HS-27A (cell line): ENCODE measurements at places on chromosomes 12 and 14.

GRCh38 chr12:59927032-59927431, 331.2 kb downstream of the SLC16A7 start:
- DNase-seq: no peak

DNA sequence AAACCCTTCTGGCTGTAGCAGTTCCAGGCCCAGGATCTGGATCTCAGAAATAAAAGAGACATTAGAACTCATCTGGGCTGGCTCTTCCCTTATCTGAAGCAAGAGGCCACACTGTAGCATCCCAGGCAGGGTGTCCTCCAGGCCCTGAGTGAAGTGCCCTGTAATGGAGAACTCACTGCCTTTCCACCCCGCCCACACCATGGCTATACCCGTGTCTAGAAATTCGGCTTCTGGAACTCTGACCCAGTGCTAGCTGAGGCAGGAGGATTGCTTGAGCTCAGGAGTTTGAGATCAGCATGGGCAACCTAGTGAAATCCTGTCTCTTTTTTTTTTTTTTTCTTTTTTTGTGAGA, 23.5 kb upstream of the PLEKHG3 start:
- DNase-seq: no peak

- no peak for DNase-seq
These were observed 145.0 kb downstream of the RIMBP2 start for GRCh38 chr12:130571089-130571488.

DNA sequence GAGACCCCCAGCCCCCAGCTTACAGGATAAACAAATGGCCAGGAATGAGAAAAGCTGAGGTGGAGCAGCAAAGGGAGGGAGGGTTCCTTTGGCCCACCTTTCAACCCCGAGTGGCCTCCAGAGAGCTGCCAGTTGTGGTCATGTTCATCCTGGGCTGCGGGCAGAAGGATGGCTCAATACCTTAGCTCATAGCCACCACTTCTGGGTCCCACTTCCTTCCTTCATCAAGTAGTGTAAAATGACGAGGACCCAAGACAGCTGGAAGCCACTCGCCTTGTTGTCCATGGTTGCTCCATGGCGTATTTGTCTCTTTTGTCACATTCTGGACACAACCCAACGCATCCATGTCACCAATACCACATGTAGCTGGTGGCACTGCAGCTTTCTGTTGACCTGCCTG, 24.2 kb downstream of the CRACR2A start:
- DNase-seq: no peak

- DNase-seq: no peak
These were observed 167.7 kb upstream of the PLXNC1 start for GRCh38 chr12:93980711-93981110.

DNA sequence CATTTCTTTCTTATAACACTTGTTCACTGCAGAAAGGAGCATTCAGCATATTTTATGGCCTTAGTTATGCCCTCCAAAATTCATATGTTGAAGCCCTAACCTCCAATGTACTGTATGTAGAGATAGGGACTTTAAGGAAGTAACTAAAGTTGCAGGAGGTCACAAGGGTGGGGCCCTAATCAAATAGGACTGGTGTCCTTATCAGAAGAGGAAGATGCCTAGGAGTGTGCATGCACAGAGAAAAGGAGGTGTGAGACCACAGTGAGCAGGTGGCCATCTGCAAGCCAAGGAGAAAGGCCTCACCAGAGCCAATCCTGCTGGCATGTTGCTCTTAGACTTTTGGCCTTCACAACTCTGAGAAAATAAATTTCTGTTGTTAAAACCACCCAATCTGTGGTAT, 12.9 kb upstream of the E2F7 start:
- DNase-seq: no peak

DNA sequence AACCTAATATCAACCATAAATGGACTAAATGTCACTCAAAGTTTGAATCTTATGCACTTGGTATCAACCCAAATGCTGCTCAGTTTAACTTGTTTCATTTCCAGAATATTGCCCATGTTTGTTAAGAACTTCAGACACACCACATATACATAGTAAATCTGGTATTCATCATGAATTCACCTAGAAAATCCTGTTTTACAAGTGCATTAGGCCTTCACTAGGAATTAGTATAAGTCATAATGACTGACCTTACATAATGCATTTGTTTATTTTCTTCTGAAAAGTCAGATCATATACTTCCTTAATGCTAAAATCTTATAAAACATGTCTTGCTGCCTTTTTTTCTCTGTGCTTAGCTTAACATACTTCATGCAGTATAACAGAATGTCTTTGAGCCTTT, 66.1 kb downstream of the ABCD2 start:
- DNase-seq: no peak

DNA sequence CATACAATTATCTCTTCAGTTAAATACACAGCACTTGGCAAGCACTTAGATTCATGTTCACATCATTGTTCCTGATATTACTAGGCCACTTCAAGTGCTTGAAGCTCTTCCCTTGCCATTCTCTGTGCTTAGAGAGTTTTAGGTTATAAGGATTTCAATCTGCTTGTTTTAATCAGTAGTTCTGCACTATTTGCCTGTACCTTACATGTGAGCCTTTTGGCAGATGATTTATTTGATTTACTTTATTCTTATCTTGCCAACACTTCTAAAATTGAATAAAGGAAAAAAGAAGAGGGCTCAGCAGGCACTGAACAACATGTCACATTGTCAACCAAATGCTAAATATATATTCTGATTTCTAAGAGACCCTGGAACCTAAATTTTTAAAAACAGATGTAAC, 363.8 kb upstream of the USP15 start:
- no peak for DNase-seq

DNA sequence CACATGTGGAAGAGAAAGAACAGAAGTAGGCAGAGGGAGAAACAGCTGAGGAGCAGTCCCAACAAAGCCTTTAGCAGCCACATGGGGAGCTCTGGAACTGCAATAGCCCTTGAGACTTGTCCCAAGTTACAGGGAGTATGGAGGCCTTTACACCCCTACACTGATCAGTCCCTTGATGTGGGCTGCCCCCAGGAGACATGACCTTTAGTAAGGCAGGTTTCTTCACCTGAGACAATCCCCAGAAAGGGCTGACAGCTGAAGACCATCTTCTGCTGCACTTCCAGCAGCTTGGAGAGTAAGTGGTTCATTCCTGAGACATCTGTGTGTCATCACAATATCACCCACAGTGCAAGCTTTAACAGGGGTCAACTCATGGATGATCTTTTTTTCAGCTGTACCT, 8.6 kb upstream of the SNAPC1 start:
- no peak for DNase-seq

DNA sequence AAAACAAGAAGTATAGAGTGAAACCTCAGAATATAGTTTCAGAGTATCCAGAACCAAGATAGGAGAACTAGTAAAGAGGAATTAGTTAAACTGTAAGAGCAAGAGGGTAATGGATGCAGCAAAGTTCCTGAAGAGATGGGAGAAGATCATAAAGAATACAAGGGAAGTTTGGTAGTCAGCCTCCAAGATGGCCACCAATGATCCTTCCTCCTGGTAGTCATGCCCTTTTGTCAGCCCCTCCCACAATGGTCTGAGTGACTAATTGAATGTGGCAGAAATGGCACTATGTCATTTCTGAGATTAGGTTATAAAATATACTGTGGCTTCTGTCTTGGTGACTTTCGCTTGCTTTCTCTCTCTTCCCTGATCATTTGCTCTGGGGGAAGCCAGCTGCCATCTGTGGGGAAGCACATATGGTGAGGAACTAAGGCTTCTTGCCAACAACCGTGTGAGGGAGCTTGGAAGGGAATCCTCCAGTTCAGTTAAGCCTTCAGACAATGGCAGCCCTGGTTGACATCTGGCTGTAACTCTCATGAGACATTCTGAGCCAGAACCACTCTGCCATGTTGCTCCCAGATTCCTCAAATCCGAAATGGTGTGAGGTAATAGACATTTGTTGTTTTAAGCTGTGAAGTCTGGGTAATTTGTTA, 55.3 kb upstream of the AMN1 start:
- DNase-seq: no peak

GRCh38 chr12:4486980-4487379, 41.4 kb upstream of the FGF6 start:
- DNase-seq: no peak

DNA sequence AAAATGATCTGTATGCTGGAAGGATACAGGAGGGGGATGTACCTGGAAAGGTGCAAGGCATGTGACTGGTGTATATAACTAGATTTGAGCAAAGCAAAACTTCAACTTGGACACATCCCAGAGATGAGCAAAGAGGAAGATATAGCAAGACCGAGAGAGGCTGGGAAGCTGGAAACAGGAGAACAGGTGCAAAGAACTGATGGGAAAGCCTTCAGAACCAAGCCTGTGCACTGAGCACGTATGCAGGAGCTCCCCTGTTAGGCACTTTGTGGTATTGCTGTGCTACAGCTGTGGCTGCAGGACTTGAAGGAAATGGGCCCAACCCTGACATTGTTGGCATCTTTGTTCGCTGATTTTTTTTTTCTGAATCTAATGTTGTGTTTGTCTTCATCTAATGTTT, 120.7 kb upstream of the PWP1 start:
- DNase-seq: no peak

DNA sequence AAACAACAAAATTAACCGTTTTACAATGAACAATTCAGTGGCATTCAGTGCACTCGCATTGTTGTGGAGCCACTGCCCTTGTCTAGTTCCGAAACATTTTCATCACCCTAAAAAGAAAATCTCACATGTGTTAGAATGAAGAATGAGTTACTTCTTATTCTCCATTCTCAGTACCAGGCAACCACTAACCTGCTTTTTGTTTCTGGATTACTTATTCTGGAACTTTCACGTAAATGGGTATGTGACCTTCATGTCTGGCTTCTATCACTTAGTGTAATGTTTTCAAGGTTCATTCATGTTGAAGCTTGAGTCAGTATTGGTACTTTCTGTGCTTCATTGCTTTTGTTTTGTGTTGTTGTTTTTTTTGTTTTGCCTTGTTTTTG, 15.6 kb downstream of the RCOR1 start:
- no peak for DNase-seq

GRCh38 chr14:81990312-81990761, 456.7 kb upstream of the SEL1L start:
- DNase-seq: peak; percentile 5

DNA sequence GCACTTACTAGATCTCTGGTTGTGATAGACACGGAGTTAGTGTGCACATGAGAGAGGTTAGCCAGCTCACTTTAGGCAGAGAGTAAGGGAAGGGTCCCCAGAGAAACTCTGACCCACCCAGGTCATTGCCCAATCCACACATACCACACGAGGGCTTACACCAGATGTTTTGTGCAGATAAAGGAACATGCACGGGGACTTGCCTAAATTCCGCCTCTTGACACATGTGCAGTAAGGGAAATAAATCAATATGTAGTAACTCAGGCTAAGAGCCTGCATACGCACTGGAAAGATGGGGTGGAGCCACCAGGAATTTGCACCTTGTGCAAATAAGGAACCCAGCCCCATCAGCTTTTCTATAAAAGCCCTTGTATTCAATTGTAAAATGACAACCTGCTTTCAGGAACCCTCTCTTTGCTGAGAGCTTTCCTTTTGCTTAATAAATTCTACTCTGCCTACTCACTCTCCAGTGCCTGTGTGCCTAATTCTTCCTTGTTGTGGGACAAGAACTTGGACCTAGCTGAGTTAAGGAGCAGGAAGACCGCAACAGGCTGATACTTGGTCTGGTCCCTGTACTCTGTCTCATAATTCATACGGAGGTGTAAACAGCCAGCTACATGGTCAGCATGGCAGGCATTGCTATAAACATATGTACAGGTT, 120.2 kb downstream of the EMP1 start:
- no peak for DNase-seq

DNA sequence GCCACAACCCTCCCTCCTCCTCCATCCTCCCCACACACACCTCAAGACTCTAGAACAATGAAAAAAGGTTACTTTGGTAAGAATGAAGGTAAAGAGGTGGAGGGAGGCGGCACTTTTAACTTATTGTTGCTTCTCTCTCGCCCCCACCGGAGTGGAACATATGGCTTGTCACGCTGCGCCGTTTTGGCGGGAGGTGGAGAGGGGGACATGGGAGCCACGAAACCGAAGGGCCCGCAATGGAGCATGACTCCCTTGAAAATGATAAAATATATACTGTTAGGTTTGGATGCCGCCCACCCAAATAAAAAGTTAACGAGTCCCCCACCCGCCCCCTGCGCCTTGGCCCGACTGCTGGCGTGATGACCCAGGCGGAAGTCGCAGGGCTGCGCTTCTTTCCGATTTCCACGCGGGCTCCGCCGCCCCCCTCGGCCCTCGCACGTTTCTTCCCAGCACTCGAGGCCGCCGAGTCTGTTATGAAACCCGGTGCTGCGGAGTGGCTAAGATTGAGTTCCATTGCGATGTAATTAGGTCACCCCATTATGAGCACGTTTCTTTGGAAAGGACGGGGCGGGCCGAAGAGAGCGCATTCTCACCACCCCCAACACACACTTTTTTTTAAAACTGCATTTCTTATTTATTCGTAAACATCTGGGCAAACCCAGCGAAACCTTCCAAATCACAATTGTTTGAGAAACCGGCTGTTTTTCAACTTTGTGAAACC, 1.4 kb upstream of the ZFP36L1 start:
- DNase-seq: no peak

GRCh38 chr12:85299053-85299452, 19.0 kb downstream of the ALX1 start:
- no peak for DNase-seq

- no peak for DNase-seq
These were observed 57.6 kb upstream of the BEGAIN start for GRCh38 chr14:100644784-100645183.

DNA sequence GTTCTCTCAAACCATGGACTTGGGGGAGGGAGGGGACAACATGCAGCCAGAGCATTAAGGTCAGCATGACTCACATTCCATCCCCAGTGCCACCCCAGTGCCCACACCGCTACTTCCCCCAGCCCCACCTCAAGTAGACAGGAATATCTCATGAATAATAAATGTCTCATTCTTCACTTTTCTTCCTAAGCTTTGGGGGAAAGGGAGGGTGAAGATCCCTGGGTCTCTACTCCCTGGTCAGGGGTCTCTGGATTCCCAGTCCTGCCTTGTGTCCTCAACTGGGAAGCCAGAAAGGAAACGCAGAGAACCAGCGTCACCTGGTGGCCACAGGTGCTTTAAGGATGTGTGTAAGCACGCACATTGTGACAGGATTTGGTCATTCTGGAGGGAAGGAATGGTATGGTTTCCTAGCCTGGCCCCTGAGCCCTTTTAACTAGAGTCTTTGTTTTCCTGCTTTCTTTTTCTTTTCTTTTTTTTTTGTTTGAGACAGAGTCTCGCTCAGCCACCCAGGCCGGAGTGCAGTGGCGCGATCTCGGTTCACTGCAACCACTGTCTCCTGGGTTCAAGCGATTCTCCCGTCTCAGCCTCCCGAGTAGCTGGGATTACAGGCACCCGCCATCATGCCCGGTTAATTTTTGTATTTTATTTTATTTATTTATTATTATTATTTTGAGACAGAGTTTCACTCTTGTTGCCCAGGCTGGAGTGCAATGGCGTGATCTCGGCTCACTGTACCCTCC, 3.4 kb downstream of the GPR84 start:
- peak; percentile 68 for DNase-seq
